T-cell (primary cell): ENCODE measurements at places on chromosomes 6 and 20.

DNA sequence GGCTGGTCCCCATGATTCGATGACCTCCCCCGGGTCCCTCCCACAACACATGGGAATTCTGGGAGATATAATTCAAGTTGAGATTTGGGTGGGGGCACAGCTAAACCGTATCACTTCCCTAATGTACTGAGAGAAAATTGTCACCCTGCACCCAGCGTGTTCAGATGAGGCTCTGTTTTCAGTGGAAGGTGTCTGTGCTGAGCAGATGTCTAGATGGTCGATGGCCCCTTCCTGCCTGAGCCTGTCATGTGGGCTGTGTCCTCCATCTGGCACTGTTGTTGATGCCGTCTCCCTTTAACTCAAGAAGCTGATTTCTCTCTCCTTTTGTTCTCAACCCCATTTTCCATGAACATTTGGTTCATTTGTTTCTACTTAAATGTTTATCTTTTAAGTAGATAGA is 37.0 kb downstream of the TMEM181 start:
- DNase-seq = no peak

GRCh38 chr20:45456632-45457031 is 12.9 kb upstream of the WFDC2 start:
- DNase-seq = no peak

DNA sequence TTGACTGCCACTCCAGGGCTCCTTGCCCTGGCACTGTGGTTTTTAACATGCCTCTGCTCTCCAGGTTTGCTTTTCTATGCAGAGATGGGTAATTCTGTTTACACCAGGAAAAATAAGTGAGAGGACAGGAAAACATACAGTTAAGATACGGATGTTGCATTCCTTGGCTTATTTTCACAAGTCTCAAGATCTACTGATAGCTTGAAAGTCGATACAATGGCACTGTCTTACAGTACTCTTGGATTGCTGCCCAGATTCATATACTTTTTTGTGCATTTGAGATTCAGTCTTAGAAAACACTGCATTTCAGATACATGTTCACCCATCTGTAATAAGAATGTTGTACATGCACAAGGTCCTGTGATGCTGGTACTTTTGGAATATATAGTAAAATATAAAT is 159.6 kb upstream of the FLRT3 start:
- DNase-seq = no peak

GRCh38 chr6:112701201-112701600 is 354.1 kb downstream of the RFPL4B start:
- DNase-seq = no peak

GRCh38 chr6:135141728-135142127 is 39.4 kb upstream of the MYB start:
- no peak for DNase-seq

DNA sequence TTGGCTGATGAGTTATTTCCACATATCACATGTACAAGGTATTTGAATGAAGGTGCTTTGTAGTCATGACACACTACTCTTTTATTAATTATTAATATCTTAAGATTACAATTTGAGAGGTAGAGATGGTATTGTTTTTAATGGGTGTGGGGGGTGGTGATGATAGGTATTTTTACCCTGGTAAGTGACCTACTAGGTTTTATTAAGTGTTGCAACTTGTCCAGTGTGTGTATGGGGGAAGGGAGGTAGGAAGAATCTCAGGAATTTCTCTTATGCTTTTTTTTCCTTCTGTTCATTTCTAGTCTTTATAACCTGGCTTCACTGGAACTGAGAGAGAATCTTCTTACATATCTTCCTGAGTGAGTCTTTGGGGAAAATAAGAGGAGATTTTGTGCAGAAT is 101.4 kb downstream of the LRRC1 start:
- no peak for DNase-seq
